ENCODE measurements at places on chromosomes 6 and 20. TPM values are rescaled to one million over a fixed set of nuclear protein-coding genes. Genes with fewer than 3 reads are reported as not detected.

DNA sequence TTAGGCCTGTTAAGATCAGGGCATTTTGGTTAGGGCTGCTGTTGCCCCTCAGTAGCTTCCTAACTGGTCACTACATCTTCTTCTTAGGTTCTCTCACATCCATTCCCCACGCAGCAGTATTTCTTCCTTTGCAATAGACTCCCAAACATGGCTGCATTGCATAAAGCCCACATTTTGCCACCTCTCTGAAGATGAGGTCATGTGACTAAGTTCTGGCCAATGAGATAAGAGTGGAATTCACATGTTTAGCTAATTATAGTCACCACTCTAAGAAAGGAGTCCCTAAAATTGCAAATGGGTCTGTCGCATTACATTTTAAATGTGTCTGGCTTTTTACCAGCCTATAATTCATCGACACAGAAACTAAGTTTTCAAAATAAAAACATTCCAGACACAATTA is 9.3 kb upstream of the DOK5 start:
- no peak for DNase-seq

GRCh38 chr6:87738744-87739143 is 36.7 kb upstream of the AKIRIN2 start:
- DNase-seq = no peak

The GRM1 gene
- polyA plus RNA-seq = not detected

- no peak for DNase-seq
These were observed 9.0 kb upstream of the PLCB4 start for GRCh38 chr20:9059931-9060330.

DNA sequence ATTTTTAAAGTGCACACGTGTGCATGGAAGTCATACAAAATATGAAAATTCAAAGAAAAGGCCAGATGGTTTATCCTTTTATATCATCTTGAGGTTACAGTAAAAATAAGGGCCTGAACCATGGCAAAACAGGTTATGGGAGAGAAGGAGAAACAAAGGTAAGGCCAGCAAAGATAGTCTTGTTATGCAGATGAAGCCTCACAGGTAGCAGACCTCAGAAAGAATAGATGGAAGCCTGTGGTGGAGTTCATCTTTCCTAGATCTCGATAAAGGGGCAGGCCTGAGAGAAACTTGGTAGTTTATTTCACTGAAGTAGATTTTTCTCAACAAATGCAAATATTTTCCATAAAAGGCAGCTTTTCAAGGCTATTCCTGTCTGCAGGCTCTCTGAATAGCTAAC is 693.8 kb downstream of the KHDRBS2 start:
- no peak for DNase-seq

DNA sequence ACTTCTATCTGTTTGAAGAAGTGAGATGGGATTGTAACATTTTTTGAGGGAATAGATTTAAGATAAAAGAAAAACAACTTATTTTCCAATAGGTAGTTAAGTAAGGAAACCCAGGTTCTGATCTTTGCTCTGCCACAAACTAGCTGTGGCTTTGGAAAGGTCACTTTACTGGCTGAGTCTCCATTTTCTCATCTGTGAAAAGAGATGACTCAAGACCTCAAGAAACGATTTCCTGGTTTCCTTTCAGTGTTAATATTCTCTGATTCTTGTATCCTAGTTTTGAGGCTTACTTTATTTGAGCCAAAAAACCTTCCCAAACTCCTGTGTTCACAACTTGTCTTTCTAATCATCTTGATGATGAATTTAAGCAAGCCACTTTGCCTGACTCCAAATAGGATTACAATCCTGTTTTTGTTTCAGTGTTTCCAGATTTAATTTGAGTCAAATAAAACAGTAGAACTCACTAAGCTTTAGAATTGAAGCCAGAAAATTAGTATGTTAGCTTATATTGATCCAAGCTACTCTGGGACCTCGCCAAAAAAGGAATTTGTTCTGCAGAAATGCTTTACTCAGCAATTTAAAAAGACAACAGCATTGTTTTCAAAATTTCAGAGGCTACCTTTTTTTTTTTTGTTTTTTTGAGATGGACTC is 51.1 kb downstream of the ENPP1 start:
- no peak for DNase-seq

DNA sequence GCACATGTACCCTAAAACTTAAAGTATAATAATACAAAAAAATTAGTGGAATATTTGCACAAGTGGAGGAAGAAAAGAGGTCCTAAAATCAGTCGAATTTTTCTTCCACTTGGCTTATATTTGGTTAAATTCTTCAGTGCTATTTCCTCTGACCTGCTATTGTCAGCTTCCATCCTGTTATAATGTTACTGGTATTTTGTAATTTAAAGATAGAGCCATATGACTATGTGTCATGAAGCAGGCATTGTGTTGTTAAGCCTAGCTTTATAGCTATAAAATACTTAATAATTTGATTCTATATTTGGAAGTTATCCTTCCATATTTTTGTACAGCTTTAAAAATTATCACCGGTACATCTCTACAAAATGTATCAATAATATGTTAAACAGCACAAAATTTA is 455.9 kb upstream of the MARCKS start:
- no peak for DNase-seq

The FOXQ1 gene
- polyA plus RNA-seq = 0.04 TPM

GRCh38 chr6:49787176-49787575 is at the start of gene PGK2:
Gene PGK2, minus strand, starts transcription at chr6:49787285. Its CDS starts 98 bp downstream, at chr6:49787187.
- no peak for DNase-seq

- no peak for DNase-seq
These were observed 19.8 kb downstream of the SH3BGRL2 start for GRCh38 chr6:79650950-79651349.

The CDSN gene
- not detected for polyA plus RNA-seq

GRCh38 chr20:60921022-60921622 is 330.9 kb upstream of the CDH4 start:
- no peak for DNase-seq
